Glutamatergic neuron (in vitro differentiated cells): ENCODE measurements at places on chromosomes 1 and 21.

DNA sequence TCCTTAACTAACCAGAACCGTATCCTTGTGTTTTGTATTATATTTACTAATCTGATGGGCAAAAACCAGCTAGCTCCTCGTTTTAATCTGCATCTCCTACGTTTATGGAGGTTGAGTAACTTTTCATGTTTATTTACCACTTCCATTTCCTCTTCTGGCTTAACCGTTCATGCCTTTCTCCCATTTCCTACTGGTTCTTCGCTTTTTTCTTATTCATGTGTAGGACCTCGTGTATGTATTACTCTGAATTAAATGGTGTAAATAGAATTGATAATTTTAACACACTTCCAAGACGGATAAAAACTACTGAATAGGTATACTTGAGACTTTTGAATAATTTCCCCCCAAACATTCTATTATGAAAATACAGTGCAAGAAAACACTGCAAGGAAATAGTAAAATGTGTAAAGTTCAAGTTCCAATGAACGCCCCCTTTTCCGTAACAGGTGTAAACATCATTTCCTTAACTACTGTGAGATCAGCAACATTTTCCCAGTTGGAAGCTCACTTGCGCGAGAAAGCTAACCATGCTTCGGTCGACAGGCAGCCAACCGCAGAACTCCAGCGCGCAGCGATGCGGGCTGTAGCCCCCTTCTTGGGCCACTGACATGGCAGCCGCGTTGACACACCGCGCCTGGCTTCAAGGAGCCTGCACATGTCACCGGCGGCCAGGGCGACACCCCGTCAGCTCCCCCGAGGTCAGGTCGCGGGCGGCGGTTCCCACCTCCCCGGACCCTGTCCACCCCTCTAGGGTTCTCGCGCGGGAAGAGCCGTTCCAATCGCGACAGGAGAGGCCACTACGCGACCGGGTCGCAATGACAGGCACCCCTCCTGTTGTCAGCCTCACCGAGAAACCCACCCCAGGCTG lies 816 bp downstream of the EDEM3 start:
- peak; percentile 72 for DNase-seq

DNA sequence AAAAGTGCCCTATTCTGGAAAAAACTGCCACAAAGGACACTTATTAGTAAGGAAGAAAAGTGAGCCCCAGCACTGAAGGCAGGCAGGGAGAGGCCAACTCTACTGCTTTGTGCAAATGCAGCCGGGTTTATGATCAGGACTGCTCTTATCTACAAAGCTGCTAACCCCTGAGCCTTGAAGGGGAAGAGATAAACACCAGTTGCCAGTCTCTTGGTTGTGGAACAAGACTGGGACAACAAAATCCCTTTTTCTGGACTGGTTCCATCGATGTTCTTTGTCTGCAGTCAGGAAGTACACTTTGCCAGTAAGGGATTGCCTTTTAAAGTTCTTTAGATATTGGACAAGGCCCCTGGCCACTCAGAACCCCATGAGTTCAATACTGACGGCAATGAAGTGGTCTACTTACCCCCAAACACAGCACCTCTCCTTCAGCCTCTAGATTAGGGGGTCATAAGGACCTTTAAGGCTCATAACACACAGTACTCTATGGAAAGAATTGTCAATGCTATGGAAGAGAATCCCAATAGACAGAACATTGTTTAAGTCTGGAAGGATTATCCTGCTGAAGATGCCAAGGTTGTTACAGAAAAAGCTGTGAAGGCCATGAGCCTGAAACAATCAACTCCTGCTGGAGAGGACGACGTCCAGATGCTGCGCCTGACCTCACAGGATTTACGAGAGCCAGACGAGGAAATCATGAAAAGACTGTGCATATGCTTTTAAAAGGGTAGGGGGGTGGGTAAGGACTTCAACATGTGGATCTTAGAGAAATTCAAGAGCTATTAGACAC lies 43.6 kb downstream of the GNB1 start:
- no peak for DNase-seq

DNA sequence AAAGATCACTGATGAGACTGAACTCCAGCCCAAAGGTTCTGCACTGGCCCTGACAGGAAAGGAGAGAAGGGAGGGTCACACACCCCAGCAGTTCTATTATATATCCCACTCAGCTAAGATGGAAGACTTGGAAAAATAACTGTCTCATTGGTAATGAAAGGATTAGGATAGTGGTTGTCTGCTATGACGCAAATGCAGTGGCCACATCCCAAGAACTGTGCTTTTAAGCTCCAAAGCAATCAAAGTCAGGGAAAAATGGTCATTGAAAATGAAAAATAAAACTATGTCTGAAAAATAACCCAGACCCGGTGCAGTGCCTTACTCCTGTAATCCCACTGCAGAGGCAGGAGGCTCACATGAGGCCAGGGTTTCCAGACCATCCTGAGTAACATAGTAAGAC lies 31.0 kb downstream of the PSMG1 start:
- DNase-seq: no peak

- DNase-seq: no peak
These were observed 157.3 kb upstream of the RUNX1 start for GRCh38 chr21:35206141-35207125.

GRCh38 chr1:209924390-209924789 lies 13.6 kb upstream of the SYT14 start:
- no peak for DNase-seq

GRCh38 chr1:10152709-10153284 lies 57.6 kb upstream of the KIF1B start:
- peak; percentile 68 for DNase-seq

GRCh38 chr1:185096531-185096930 lies 51.2 kb downstream of the RNF2 start:
- DNase-seq: no peak

- no peak for DNase-seq
These were observed 39.4 kb downstream of the PTAFR start for GRCh38 chr1:28136922-28137613.

DNA sequence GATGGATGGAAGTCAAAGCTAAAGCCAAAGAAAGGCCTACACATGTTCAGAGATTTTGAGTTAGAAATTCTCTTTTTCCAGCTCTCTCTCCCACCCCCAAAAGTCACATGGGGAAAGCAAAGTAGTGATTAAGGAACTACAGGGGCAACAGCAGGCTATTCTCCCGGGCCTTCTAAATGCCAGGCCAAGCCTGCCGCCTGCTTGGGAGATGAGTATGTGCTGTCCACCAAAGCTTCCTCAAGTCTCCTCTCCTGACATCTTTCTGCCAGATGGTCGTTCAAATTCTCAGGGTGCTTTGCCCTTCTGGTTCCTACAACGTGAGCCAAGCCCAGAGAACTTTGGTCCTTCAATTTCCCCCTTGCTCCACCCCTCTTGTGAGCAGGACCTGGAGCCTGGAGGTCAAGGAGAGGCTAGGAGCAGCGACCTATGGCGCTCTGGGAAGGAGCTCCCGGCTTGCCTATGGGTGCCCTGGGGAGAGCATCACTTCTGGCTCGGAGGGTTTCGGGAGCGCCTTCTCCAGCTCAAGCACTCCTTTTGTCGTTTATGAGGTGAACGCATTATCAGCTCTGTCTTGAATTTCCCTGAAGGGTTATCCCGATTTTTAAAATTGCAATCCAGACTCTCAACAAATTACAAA lies 4.4 kb upstream of the PRRX1 start:
- DNase-seq: no peak

GRCh38 chr1:71231751-71232150 lies 150.9 kb upstream of the ZRANB2 start:
- DNase-seq: no peak

GRCh38 chr21:17495680-17496079 lies 17.2 kb upstream of the CXADR start:
- no peak for DNase-seq

- no peak for DNase-seq
These were observed 2.5 kb upstream of the RCC2 start for GRCh38 chr1:17441993-17442357.

- DNase-seq: no peak
These were observed 63.7 kb downstream of the TENT5C start for GRCh38 chr1:117669572-117669971.

GRCh38 chr1:116360429-116361173 lies 12.4 kb upstream of the ATP1A1 start:
- DNase-seq: no peak

GRCh38 chr21:18157406-18157805 lies 87.2 kb upstream of the CHODL start:
- DNase-seq: no peak

GRCh38 chr1:42847721-42848460 lies 1.5 kb downstream of the ZNF691 start:
- no peak for DNase-seq

DNA sequence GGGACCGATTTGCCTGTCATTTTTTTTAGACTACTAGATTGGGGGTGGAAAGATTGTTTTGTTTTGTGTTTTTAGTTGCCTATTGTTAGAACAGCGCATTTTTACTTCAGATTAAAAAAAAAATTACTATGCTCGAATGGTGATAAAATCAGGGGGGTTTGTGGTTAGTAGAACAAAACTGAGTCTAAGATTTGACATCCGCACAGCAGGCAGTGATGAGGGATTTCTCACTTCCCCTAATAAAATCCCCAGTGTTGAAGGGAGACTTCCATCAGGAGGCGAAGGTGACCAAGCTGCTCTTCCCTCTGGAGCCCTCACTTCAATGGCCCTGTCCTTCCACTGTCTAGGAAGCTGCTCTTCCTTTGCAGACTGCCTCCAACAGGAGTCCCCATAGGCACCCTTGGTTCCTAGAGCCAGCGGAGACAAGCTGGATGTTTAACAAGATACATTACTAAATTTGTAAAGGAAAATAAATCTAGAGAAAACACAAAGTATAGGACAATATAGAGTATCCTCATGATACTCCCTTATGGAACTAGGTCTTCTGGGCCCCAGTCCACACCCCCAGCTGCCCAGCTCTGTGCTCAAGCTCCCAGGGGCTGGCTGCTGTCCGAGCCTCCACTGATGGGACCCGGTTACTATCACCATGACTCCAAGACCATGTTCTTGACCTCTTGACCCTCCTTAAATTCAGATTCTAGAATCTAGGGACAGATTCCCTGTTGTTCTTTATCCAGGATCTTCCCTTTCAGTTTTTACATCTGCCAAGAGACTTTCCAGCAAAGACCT lies 31.0 kb downstream of the TENT5C start:
- DNase-seq: no peak

GRCh38 chr1:181062836-181063428 lies 25.6 kb upstream of the IER5 start:
- no peak for DNase-seq

GRCh38 chr1:228058172-228058948 lies 24.1 kb upstream of the ARF1 start:
- DNase-seq: peak; percentile 8

GRCh38 chr1:211379446-211379845 lies 52.8 kb downstream of the TRAF5 start:
- DNase-seq: no peak

DNA sequence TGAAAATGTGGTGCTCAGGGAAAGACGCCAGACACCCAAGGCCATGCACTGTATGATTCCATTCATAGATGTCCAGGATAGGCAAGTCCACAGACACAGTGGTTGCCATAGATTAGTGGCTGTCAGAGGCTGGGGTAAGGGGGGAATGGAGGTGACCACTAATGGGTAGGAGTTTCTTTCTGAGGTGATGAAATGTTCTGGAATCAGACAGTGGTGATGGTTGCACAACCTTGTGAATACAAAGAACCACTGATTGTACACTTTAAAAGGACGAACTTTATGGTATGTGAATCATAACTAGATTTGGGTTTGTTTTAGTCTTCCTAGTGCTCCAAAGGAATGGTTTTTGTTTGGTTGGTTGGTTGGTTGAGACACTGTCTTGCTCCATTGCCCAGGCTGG lies 51.7 kb downstream of the PRAMEF20 start:
- no peak for DNase-seq

GRCh38 chr1:44519035-44519676 lies 114.1 kb downstream of the RNF220 start:
- DNase-seq: no peak

DNA sequence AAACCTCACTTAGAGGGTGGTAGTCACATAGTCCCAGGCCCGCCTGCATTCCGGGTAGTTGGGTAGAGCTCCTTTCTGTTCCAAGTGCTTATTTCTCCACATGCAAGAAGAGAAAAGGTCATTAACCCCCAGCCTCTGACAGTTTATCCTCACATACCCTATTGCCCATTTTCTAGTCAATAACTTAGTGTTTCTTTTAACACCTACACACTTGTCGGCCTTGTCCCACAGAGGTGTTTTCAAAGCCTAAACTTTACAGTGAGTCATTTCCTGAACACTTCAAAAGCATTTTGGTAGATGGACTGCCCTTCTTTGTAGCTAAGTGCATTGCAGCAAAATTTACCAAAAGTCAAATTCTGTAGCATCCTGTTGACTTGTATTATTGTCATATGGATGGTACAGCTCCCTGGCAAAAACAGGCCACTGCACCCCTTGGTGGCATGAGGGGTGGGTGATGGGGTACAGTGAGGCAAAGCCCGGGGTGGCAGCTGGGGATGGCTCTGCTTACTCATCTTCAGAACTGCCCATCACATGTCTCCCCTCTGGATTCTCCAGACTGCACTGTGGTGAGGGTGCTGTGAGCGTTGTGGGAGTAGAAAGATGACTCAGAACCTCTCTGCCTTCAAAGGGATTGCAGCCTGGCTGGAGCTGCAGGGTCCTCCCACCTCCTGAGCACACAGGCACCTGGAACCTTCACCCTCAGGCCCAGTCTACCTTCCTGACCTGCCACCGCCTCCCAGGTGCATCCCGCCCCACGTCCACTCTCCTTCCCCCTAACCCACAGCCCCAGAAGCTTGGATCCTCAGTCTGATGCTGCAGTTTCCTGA lies 45.8 kb upstream of the DMRTB1 start:
- DNase-seq: no peak

DNA sequence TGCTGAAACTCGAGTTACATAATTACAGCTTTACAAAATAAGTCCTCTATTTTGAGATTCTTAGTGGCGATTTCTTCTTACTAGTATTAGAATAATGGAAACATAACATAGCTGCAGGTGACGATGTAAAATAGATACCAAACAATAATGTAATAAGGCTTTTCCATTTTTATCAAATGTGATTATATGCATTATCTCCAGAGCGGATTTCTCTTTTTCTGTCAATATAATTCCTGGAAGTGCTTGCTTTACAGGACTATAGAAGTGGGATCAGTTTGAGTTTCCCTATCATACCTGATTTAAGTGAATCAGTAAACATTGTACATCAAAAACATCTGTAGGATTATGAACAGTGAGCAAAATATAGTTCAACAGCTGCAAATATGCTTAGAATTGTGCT lies 442.5 kb downstream of the NEGR1 start:
- DNase-seq: no peak
